ENCODE measurements at places on chromosomes 11 and 22. TPM values are rescaled to one million over a fixed set of nuclear protein-coding genes. Genes with fewer than 3 reads are reported as not detected.

DNA sequence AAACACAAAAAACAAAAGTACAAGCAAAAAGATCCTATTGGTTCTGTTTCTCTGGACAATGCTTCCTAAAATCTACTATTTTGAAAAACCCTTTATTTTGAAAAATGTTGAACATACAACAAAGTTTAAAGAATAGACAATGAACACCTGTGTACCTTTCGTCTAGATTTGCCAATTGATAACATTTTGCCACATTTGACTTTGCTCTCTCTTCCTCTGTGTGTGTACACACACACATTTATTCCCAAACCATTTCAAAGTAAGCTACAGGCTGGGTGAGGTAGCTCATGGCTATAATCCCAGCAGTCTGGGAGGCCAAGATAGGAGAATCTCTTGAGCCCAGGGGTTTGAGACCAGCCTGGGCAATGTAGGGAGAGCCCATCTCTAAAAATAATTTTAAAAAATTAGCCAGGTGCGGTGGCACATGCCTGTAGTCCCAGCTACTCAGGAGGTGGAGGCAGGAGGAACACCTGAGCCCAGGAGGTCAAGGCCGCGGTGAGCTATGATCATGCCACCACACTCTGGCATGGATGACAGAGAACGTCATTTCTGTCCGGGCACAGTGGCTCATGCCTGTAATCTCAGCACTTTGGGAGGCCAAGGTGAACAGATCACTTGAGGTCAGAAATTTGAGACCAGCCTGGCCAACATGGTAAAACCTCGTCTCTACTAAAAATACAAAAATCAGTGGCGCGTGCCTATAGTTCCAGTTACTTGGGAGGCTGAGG, 5.3 kb upstream of the PSMC3 start:
- DNase-seq: no peak

- DNase-seq: no peak
Observed at GRCh38 chr22:42902875-42903510, 45.9 kb upstream of the ARFGAP3 start.

The RCE1 gene
- total RNA-seq: 11.4 TPM

DNA sequence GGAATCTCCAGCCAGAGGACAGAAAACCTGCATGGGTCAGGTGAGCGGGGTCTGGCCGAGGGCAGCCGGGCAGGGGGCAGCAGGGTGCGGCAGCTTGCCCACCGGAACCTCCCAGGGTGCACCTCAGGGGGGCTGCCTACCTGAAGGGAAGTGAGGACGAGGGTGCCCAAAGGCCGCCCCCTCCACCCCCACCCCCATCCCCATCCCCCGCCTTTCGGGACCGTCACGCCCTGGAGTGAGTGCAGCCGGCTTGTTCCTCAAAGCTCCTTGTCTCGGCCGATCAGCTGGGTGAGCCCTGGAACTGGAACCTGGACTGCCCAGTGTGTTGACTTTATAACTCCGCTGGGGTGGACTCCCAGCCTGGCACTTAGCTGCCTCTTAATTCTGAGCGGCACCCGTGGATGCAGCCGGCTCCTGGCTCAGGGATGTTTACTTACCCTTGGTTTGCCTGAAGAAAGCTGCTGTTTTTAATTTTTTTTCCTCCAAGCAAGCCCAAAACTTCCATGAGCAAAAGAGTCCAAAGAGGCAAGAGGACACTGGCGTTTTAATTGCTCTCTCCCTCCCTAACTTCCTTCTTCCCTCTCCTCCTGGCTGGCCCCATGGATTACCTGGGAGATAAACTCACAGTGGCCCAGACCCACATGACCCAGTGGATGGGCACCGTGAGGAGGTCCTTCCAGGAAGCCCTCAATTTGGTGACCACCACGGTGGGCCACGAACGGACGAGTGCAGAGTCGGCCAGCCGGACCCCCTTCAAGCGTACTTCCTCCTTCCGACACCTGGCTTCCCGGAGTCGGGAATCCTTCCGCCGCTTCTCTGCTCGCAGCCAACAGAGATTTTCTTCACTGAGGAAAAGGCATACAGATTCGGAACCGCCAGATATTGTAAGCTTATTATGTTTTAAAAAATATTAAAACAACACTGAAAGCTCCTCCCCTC, 87.8 kb upstream of the CRYBB3 start:
- DNase-seq: no peak

GRCh38 chr11:528815-529727, 6.3 kb downstream of the HRAS start:
- no peak for DNase-seq

DNA sequence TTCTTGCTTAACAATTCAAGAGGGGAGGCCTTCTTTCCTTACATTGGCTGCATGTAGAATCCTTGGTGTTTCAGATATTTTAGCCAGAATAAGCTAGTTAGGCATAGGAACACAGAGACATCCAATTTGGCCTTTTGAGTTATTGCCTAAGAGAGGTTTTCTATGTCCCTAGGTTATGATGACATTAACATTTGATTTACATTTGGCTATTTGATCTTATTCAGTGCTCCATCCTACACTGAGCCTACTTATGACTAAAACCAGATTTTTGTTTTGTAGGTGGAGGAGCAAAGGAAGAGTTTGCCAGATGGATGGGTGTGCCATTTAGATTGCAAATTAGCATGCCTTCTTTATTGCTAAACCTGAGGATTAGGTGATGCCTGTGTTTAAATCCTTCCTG, 11.1 kb upstream of the SLC37A2 start:
- no peak for DNase-seq

The DDTL gene
- total RNA-seq: 1.3 TPM

DNA sequence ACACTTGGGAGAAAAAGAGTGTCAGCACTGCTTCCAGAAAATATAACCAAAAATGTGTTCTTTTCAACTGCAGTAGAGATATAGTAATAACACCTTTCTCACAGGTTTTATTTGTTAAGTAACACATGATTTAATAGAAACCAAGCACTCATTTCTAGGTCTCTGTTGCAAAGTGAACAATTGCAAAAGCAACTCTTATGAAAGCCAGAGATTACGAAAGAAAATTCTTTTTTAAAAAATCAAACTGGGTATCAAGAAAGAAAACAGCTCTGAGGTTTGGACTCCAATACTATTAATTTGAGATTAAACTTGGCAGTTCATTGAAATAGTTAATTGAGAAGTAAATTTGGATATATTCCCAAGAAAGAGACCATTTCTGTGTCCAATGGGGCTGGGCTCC, 9.8 kb upstream of the XKR3 start:
- DNase-seq: no peak

DNA sequence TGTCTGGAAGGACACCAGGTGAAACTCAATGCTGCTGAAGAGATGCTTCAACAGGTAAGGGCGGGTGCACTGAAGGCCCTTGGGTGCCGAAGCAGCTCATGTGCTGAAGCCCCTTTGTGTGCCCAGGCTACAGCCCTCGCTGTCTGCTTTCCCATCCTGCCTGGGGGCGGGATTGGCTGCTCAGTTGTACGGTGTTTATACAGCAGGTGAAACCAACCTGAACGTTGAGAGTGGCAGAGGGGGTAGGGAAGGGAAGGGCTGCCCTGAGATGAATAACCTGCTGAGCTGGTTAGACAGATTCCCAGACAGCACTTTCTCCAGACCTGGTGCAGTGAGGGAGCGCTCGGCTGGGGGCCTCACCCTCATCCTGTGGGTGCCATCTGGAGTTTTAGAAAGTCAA, 75.7 kb downstream of the CYB5R2 start:
- no peak for DNase-seq

DNA sequence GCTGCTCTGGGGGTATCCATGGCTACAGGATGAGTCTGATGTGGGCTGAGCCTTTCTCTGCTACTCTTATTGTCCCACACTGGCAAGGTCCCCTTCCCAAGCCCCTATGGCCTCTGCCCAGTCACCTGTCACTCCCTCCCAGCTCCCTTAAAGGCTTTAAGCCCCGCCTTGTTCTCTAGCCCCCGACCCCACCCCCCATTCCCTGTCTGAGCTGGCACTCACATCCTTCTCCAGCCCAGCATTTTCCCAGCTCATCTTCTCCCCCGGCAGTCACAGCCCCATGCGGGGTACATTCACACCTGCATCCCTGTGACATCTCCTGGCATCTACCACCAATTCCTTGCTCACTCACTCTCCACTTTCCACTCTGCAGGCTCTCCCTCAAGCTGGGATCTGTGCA, 4.3 kb downstream of the MTFP1 start:
- no peak for DNase-seq

DNA sequence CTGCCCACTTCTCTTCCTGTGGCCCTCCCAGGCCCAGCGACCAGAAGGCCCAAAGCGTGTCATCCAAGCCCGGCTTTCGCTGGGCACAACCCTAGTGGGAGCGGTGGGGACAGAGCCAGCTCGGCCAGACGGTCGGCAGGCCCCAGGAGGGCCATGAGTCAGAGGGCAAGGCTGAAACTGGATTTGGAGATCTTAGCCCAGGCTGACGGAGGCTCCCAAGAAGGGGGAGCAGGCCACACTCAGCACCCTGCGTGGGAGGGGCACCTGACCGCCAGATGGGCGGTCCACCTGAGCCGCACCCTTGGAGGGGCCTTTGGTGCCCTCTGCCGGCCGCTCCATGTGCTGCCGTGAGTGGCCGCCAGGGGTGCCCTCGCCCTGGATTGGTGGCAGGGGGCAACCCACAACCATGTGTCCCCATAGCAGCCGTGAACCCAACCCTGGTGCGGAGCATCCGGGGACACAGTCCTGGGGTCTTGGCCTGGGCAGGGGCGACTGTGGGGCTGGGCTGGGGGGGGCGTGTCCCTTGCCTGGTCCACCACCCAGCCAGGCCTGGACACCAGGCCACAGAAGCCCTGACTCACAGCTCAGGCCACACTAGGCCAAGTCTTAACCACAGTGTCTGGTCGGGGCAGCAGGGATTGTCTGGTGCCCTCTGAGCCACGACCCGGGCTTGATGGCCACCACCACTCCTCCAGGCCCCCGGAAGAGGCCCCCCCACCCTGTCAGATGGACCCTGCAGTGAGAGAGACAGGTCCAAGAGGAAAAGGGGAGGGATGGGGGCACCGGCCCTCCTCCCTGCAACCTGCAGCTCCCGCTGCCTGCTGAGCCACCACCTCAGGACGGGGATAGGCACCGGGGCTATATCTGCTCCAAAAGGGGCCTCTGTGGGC, 19.2 kb upstream of the TALDO1 start:
- peak; percentile 74 for DNase-seq

GRCh38 chr11:30434901-30435300, 112.0 kb downstream of the ARL14EP start:
- no peak for DNase-seq

GRCh38 chr11:112298535-112298934, 37.9 kb upstream of the PLET1 start:
- DNase-seq: no peak

The HOATZ gene
- 0.19 TPM for total RNA-seq

GRCh38 chr11:120842195-120842594, 181.7 kb upstream of the TBCEL start:
- DNase-seq: no peak

DNA sequence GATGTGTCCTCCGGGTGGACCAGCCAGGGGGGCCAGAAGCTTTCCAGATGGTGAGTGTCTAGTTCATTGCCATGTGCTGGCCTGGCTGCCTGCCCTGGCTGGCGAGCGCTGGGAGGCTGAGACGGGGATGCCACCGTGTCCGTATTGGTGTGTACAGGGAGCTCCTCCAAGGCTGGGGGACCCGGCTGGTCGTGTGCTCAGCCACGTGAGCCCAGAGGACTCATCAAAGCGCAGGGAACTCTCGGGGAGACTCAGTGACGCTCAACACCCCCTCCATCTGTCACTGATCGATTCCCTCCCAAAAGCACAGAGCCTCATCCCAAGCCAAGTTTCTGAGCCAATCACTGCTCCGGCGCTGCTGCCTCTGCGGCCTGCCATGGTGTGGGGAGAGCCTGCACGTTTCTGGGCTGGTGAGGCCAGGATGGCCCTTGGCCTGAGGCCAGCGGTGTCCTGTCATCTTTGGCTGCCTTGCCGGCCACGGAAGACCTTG, 423.7 kb downstream of the SHANK2 start:
- no peak for DNase-seq

- DNase-seq: no peak
Observed at GRCh38 chr11:2400762-2401435, 349 bp downstream of the TSSC4 start.

DNA sequence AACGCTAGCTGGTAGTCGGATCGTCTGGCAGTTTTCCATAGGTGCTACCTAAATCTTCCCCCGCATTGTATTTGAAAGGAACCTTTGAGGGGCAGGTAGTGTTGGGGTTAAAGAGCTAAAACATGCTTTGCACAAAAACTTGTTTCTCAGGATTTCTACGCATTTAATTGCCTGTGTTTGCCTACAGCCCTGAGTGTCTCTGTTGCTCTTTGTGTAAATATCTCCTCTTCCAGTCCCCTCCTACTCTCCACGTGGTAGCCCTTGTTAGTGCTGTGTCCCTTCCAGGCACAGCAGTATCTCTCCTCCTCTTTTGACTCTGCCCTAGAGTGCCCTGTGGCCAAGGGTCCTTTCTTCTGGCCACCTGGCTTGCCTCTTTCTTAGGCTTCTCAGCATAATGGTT, 81.7 kb downstream of the BARX2 start:
- no peak for DNase-seq

DNA sequence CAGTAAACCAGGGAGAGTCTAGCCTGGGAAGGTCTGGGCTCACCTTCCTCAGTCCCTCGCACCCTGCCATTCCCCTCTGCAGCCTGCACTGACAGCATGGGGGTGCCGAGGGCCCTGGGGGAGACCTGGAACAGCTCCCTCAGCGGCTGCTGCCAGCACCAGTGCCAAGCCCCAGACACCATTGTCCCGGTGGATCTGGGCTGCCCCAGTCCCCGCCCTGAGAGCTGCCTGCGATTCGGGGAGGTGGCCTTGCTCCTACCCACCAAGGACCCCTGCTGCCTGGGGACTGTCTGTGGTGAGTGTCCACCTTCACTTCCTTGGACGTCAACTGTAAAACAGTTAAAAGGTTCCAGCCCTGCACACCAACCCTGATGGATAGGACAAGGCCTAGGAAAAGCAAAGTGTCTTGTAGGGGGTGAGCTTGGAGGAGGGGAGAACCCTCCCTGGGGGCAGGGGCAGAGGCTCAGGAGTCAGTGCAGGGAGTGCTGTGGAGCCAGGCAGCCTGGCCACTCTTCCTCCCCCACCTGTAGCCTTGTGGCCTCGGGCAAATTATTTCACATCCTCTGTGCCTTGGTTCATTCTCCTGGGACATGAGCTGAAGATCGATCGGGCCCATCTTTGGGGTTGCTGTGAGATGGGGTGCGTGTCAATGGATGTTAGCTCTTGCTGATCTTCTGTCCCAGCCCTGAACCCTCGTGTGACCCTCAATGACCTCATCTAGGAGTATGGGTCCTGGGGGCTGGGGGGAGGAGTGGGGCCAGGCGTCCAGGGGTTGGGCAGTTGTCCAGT, 85.2 kb upstream of the MYOD1 start:
- no peak for DNase-seq

- no peak for DNase-seq
Observed at GRCh38 chr22:37509059-37509860, 10.0 kb downstream of the CARD10 start.

- DNase-seq: no peak
Observed at GRCh38 chr11:106950067-106950491, 68.2 kb downstream of the GUCY1A2 start.
